Endothelial cell (in vitro differentiated cells): ENCODE measurements at places on chromosomes 7 and 10. TPM values are rescaled to one million over a fixed set of nuclear protein-coding genes. Genes with fewer than 3 reads are reported as not detected.

DNA sequence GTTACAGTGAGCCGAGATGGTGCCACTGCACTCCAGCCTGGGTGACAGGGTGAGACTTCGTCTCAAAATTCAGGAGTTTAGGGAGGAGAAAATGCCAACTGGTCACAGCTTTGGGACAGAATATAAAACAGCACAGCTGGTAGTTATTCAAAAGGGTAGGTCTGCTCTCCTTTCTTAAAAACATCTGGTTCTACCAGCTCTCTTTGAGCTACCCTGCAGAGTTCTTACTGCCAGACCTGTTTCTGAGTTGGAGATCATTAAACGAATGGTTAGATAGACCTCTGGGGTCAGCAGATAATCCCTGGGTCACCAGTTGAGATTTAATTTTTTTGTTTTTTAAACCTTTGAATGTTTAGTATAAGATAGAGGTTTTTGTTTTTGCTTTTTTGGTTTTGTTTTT is 52.6 kb downstream of the MCU start:
- peaks cover 3% of the 10 kb centered on the region for H3K4me1 ChIP-seq
- H3K4me3 ChIP-seq: no peak overlapping the region
- H3K27me3 ChIP-seq: peaks cover 1% of the 10 kb centered on the region
- DNase-seq: no peak
- no peak overlapping the region for H3K27ac ChIP-seq

GRCh38 chr10:71531485-71532446 is 135.0 kb downstream of the CDH23 start:
- H3K27me3 ChIP-seq: peaks cover 6% of the 10 kb centered on the region
- no peak overlapping the region for H3K27ac ChIP-seq
- H3K4me1 ChIP-seq: peaks cover 15% of the 10 kb centered on the region
- no peak for DNase-seq
- peaks cover 4% of the 10 kb centered on the region for H3K36me3 ChIP-seq

WAPL gene
- total RNA-seq: 41.8 TPM

GRCh38 chr7:123492485-123492884 is 41.9 kb downstream of the IQUB start:
- H3K27ac ChIP-seq: no peak overlapping the region
- H3K4me1 ChIP-seq: no peaks in the 10 kb centered on the region
- no peak overlapping the region for H3K4me3 ChIP-seq
- H3K36me3 ChIP-seq: no peaks in the 10 kb centered on the region
- no peak for DNase-seq

USP54 gene
- total RNA-seq: 267 TPM

AOC1 gene
- total RNA-seq: 0.41 TPM

GRCh38 chr7:46461334-46461777 is 540.3 kb upstream of the IGFBP3 start:
- no peak overlapping the region for H3K4me3 ChIP-seq
- no peaks in the 10 kb centered on the region for H3K36me3 ChIP-seq

FGL2 gene
- total RNA-seq: not detected

- H3K36me3 ChIP-seq: peaks cover 1% of the 10 kb centered on the region
- no peak overlapping the region for H3K4me3 ChIP-seq
- H3K27ac ChIP-seq: no peak overlapping the region
- H3K27me3 ChIP-seq: no peaks in the 10 kb centered on the region
Measured at GRCh38 chr10:99709480-99710229, 22.3 kb downstream of the COX15 start.

YKT6 gene
- 98.4 TPM for total RNA-seq

ASB10 gene
- total RNA-seq: not detected
